ENCODE measurements at places on chromosomes 4 and X.

DNA sequence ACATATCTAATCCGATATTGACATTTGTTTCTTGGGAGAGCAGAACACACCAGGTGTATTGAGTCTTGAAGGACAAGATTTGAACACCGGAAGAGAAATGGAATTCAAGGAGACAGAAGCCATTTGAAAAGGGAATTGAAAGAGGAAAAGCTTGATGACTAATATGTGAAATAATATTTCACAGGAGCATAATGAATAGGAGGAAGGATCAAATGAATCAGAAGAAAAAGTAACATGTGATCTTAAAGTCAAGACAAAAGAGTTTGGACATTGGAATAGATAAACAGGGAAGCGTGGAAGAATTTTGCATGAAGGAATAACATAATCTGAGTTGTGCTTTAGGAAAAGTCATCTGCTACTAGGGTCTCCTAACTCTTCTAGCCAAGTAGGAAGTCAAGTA lies 145.5 kb upstream of the PDHA2 start:
- peak; percentile 44 for DNase-seq

DNA sequence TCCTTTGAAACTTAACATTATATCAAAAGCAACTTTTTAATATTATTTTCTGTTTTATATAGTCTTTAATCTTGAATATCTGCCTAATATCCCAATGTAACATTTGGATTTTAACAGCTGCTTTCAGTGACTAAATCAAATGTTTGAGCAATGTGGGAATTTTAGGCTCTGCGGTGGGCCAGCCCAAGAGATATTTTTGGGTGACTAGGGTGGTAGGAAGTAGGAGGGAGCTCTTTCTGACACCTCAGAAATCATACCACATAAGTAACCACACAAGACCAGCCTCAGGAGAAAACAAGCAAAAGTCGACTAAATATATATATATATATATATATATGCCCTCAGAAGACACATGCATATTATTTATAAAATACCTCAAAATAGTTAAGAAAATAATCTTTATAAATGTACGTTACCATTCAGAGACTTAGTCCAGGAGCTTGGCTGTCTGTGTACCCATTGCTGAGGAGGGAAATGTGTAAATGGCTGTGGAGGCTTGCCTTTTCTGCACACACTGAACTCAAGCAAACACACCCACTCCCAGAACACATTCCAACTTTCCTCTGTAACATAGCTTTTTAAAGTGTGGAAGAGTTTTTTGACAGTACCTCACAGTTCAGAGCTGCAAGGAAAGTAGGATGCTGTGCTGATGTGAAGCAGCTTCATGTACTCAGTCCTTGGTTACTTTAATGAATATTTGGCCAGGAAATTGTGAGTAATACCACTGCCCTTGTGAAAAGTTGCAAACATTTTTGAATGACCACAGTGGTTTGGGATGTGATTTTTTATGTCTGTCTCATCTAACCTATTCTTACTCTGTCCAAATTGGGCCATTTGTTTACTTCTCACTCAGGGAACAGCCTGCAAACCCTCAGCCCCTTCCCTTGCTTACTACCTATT lies at the start of gene RTL3:
Gene RTL3, minus strand, starts transcription at position 484 of the 900 bp plus-strand sequence. CDS start 908 bp downstream, outside the sequence.
- peak; percentile 76 for DNase-seq

- no peak for DNase-seq
Measured at GRCh38 chr4:105272002-105272401, 125.3 kb downstream of the TET2 start.

GRCh38 chr4:20675786-20676185 lies 24.5 kb upstream of the PACRGL start:
- no peak for DNase-seq

DNA sequence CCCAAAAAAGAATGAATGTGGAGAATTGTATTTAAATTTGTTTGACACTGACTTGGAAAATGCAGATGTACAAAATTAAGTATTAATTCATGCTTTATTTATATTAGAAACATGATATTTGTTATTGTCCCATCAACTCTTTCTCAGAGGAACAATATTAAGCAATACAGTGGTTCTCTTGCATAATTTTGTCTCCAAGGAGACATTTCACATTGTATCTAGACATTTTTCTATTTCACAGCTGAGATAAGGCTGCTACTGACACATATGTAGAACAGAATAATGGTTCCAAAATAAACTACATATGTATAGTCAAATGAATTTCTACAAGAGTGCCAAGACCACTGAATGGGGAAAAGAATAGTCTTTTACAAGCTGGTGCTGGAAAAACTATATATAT lies 427.9 kb upstream of the SPANXN1 start:
- DNase-seq, result no peak

DNA sequence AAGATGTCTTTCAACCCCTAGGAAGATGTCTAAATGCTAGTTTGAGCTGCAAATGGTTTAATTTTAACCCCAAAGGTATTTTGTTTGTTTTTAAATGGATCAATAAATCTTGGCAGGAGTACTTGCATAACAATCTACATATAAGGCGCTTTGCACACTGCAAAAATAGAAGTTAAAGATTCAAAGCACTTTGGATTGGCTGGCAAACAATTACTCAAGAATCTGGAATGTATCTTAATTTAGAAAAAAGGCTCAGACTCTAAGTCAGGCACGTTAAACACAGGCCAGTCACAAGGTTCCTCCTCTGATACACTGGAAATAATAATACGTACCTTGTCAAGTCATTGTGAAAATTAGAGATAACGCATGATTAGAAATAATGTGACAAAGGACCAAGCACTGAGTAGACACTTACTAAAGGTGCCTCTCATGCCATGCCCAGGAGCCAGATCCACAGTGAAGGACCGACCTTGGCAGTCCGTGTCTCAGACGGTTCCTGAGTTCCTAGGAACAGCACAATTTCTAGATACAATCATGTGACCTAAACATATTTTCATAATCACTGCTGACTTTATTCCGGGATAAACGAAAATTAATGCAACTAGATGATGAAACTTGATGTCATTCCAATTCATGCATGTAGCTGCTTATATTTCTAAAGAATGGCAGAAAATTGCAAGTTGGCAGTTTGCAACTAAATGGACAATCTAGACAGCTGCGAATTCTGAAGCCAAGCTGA lies 49.6 kb downstream of the PROM1 start:
- DNase-seq, result peak; percentile 16

DNA sequence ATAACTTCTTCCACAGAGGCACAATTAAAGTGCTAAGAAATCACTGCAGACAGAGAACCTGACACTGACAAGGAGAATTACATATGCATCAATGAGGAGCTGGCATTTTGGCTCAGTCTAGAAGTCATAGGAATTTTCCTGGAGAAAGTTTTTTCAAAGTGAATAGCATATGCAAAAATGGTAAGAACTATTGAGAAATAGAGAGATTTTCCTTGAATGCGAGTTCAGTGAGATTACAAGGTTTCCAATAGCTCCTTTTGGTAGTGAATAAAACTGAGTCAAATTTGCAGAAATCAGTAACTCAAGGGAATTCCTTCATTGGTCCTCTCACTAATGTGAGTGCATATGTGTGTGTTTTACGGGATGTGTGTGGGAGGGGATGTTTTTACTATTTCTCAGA lies 557.5 kb downstream of the PPARGC1A start:
- DNase-seq, result no peak

GRCh38 chrX:40132751-40133150 lies 35.0 kb upstream of the BCOR start:
- peak; percentile 88 for DNase-seq

DNA sequence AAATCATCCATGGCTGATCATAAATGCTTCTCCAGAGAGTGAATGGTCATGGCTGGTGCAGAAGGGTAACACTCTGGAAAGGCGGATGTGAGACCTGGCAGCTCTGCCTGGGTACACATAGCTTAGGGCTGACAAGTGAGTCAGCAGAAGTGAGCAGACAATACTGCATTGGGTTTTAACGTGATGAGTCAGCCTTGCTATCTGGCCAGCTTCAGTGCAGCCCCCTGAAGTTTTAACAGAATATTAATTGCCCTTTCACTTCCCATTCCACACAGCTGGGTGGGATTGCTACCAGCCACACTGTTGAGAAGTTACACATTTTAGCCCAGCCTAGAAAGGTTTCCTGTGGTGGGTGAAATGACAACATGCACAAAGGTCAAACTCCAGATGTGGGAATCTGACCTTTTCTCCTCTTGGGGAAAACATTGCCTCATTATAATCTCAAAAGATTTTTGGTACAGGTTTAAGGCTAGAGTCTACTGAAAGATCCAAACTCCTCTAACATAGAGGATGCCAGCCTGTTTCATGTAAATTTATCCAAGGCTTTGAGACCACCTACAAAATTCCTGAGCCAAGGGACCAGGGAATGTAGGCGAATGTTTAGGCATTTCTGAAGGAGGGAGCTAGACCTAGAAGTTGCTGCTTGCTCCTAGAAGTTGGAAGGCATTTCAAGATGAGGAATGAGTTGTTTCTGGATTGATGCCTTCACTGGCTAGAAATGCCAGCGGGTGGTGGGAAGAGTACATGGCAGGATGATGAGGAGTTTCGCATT lies 230.3 kb upstream of the PGRMC2 start:
- DNase-seq, result peak; percentile 96

DNA sequence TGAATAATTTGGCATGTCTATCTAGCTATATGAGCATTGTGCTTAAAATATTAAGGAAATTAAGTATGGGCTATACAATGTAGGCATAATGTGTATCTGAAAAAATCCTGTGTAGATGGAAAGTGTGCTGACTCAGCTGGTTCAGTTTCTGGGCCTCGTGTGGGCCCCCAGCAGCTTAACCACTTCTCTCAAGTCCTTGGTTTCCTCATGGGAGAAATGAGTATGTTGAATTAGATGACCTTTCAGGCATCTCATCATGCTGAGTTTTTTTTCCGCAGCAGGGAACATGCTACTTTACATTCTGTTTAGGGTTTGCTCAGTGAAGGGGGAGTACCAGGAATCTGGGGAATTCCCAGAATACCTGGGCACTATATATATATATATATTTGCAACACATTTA lies 30.5 kb downstream of the RHOH start:
- DNase-seq, result no peak

DNA sequence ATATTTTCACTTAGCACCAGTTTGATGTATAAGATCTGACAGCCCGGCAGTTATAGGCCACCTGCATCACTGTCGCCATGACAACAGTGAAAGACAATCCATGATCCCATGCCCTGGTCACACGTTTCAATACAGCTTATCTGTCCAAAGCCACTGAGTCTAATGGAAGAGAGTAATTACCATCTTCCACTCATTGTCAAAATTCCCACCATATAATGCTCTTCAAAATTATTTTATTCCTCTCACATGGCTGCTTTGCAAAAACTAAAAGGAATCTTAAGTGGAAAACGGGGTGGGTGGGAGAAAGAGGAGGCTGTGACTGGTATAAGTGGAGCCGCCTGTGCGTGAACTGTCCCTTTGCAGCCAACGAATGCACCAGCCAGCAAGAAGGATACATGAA lies 44.2 kb downstream of the MAML3 start:
- no peak for DNase-seq

- DNase-seq, result no peak
Measured at GRCh38 chrX:87528487-87528886, 10.9 kb downstream of the KLHL4 start.

- DNase-seq, result no peak
Measured at GRCh38 chr4:7247946-7248345, 55.6 kb downstream of the SORCS2 start.

- no peak for DNase-seq
Measured at GRCh38 chr4:113772319-113772718, 10.8 kb upstream of the CAMK2D start.

- DNase-seq, result no peak
Measured at GRCh38 chrX:30814978-30815377, 74.1 kb downstream of the TAB3 start.

DNA sequence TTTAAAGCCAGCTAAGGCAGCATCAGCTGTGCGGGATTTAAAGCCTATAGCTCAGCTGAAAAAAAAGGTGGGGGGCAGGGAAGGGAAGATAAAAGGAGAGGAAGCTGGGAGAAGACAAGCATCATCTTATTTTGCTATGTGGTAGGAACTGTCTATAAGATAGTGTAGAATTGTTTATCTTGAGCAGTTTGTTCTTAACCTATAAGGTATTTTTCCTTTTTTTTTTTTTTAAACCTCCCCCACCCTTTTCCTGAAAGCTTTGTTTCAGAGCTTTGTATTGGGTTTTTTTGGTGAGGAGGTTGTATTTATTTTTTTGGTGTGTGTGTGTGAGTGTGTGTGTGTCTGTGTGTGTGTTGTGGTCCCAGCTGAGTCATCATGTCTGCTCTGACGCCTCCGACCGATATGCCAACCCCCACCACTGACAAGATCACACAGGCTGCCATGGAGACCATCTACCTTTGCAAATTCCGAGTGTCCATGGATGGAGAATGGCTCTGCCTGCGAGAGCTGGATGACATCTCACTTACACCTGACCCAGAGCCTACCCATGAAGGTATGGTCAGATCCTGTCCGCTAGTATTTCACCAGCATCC lies 531 bp downstream of the RUFY3 start:
- DNase-seq, result peak; percentile 75

GRCh38 chr4:162116095-162116779 lies 47.6 kb downstream of the FSTL5 start:
- DNase-seq, result no peak

- peak; percentile 76 for DNase-seq
Measured at GRCh38 chr4:47668810-47669408, 169.0 kb downstream of the CORIN start.

DNA sequence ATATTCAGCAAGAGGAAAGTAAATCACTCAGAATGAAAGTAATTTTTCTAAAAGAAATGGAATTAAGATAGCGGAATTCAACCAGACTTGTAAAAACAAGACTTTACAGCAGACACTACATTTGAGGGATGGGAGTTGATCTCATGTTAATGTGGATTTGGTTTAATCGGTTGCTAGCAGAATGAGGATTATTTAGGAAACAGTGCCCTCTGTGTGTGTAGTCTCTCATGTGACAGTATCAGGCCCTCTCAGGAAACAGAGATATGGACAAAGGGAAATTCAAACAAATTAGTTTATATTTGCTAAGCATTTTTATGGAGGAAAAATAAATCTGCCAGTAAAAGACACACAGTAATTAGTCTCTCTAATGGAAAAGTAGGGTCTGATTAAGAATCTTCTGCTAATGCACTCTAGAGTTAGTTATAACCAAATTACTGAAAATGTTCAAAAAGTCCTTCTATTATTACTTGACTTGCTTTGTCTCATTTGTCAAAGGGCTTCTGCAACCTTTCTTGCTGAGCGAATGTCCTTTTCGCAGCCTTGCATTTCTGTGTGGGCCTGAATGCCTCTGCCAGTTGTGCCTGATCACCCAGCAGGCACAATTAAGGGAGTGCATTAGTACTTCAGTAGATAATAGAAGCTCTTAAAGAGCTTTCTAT lies 1282.3 kb upstream of the TENM3 start:
- no peak for DNase-seq

GRCh38 chr4:142449771-142450373 lies 396.2 kb downstream of the INPP4B start:
- DNase-seq, result no peak

GRCh38 chrX:17038681-17039161 lies 92.3 kb downstream of the REPS2 start:
- DNase-seq, result peak; percentile 68

DNA sequence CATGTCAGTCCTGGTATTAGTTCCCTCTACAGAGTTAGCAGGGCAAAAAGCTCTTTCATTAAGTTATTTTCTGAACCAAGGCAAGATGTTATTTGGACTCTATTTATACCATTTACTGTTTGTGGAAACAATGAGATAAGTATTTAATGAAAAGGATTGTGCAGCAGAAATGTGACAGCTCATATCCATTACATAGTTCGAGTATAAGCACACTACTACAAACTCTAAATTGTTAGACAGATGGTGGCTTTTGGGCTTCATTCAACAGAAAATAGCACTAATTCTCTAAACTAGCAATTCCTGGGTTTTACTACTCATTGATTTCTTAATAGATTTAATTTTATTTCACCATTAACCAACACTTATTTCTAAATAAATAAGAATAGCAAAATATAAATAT lies 95.2 kb upstream of the ANK2 start:
- DNase-seq, result no peak

GRCh38 chr4:1656132-1656531 lies 28.0 kb downstream of the FAM53A start:
- DNase-seq, result no peak
